ENCODE measurements at places on chromosomes 2 and 18. TPM values are rescaled to one million over a fixed set of nuclear protein-coding genes. Genes with fewer than 3 reads are reported as not detected.

The MC5R gene
- not detected for total RNA-seq

The IL1RN gene
- 1.0 TPM for total RNA-seq

The SERPINB10 gene
- not detected for total RNA-seq

GRCh38 chr2:113872201-113872600, 17.7 kb upstream of the ACTR3 start:
- no peak for DNase-seq

DNA sequence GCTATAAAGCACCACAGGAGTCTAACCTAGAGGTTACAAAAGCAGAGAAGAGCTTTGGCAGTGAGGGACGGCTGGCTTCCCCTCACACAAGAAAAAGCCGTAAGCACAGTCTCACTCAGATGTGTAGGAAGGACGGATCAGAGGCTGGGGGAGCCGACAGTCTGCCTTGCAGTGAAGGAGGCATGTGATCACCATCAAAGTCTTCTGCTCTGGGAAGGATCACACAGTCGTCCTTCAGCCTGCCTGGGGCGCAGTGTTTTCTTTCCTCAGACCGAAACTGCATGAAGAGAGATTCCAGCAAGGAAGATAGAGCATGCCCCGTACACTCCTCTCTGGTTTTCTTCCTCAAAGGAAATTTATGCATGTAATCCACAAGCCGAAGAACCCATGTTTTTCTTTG, 24.1 kb downstream of the GATA6 start:
- DNase-seq = no peak

DNA sequence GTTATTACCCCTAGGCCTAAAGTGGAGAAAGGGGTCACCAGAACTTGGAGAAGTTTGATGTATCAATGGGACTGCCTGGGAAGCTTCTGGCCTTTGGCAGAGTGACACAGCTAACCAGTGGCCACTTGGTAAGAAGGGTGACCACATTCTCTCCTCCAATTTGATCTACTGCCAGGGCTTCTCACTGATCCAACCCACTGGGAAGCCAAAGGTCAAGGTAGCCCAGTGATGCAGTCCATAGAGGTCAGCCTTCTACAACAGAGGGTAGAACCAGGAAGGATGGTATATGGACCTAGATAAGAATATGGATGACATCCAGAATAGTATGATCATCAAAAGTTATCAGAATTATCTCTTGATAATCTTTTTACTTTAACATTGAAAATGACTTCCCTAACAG, 493.6 kb downstream of the NYAP2 start:
- DNase-seq = no peak

DNA sequence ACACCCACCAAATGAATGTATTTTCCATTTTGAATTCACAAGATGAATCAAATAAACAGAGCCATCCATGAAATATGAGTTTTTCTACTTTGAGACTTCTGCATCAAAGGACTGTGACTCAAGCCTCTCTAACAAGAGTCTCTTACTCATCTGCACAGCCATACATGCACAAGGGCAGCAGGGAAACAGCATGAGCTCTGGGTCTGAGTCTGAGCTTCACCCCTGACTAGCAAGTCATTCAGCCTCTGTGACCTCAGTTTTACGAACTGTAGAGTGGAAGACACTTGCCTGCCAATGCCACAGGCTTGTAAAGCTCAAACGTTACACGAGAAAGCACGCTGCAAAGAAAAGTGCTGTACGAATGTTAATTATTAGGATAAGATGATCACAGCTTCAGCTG, 42.9 kb downstream of the MREG start:
- DNase-seq = no peak
